ENCODE measurements at places on chromosomes 4 and X.

GRCh38 chrX:44568196-44568595, 25.5 kb upstream of the FUNDC1 start:
- DNase-seq = no peak

GRCh38 chr4:84492737-84493091, 6.4 kb downstream of the NKX6-1 start:
- DNase-seq = peak; percentile 9

- DNase-seq = no peak
Measured at GRCh38 chr4:99090481-99091215, 2.1 kb upstream of the ADH5 start.

GRCh38 chr4:4873203-4873602, 13.7 kb downstream of the MSX1 start:
- no peak for DNase-seq

DNA sequence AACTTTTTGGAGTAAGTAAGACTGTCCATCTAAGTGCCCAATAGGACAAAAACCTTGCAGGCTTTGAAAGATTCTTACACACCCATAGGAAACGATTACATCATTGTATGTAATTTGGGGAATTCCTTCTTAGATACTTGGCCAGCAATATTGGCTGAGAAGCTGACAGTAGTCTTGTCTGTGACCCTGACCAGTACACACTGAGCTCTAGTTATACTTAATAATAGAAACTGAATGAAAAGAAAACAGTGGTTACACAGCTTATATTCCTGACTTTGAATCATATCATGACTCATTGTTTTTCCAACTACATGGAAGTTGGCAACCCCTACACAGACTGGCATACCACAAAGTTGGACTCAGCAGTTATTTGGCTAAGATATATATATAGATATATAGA, 7.1 kb upstream of the TLR2 start:
- no peak for DNase-seq

GRCh38 chr4:163566257-163566796, 71.8 kb downstream of the TMA16 start:
- DNase-seq = no peak

DNA sequence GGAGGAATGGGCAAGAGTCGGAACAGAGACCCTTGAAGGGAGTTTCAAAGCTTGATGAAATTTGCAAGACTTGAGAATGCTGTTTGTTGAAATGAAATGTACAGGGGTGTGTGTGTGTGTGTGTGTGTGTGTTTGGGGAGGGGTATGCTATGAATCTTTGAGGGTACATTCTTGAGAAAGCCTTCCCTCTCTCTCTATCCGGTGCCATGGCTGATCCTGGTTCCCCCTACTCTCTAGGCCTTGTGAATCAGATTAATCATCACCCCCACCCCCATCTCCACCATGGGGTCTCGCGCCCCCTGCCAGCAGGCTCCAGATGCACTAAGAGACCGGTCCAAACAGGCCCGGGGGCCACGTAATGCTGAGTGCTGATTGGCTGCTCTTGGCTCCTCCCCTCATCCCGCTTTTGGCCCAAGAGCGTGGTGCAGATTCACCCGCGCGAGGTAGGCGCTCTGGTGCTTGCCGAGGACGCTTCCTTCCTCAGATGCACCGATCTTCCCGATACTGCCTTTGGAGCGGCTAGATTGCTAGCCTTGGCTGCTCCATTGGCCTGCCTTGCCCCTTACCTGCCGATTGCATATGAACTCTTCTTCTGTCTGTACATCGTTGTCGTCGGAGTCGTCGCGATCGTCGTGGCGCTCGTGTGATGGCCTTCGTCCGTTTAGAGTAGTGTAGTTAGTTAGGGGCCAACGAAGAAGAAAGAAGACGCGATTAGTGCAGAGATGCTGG, at the start of gene HTR2C:
TSS of gene HTR2C (plus strand) at position 441 of the 729 bp plus-strand sequence. CDS start 142,851 bp downstream, outside the sequence.
- no peak for DNase-seq

GRCh38 chrX:30653415-30654131, at the start of gene GK:
Gene GK, plus strand, starts transcription at chrX:30653423. Its CDS starts 115 bp downstream, at chrX:30653538.
- DNase-seq = peak; percentile 44

Data from NCI-H82 (cell line).